Amniotic stem cell (primary cell): ENCODE measurements at places on chromosomes 3 and 15.
A peak's percentile ranks its signal among the peaks of the same experiment; 100 is the strongest.

DNA sequence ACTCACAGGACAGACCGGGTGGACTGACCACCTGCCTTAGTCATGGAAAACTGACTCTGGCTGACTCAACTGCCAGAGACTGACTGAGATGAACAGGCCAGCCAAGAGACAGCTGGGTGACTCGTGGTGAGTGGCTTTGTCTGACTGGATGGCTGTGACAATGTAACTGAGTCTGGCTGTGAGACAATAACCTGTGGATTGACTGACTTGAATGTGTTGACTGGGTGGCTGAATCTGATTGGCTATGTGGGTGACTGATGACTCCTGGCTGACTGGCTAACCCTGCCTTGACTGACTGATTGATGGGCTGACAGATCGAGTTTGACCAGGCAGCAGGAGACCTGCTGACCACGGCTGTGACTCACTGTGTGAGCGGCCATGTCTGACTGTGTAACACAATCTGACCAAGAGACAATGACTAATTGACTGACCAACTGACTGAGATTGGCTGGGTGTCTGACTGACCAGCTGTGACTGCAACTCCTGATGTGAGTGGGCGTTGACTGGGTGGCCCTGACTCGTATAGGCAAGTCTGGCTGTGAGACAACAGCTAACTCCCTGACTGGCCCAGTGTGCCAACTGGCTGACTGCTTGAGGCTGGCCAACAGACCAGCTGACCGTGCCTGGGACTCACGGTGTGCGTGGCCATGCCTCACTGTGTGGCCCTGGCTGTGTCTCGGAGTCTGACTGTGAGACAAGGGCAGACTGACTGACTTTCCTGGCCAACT lies 509.1 kb downstream of the SHQ1 start:
- peak; percentile 50 for DNase-seq

- no peak for DNase-seq
Measured at GRCh38 chr3:186385856-186386602, 24.0 kb upstream of the DGKG start.

GRCh38 chr3:33717616-33717865 lies 513 bp downstream of the CLASP2 start:
- no peak for DNase-seq

DNA sequence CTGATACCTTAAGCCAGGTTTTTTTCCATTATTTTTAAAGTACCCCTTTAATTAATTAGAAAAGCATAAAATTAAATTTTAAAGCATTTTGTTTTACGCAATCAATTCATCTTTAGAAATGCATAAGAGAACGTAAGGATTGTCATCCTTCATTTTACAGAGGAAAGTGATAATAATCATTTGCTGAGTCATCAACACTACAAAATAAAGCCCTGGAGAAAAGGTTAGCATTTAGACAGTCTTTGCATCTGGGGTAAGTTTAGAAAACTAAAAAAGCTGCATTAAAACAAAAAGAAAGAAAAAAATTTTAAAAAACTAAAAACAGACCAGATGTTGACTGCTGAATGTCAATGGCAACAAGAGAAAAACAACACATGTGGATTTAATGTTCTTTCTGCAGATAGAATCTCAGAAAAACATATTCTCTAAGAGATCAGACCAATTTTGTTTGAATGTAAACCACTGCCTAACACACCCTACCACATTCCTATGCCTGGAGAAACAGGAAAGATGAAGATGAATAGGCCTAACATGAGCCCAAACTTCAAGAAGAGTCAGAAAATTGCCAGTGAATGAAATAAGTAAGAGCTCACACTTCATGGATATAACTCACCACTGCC lies 59.9 kb downstream of the SUCNR1 start:
- DNase-seq = no peak

DNA sequence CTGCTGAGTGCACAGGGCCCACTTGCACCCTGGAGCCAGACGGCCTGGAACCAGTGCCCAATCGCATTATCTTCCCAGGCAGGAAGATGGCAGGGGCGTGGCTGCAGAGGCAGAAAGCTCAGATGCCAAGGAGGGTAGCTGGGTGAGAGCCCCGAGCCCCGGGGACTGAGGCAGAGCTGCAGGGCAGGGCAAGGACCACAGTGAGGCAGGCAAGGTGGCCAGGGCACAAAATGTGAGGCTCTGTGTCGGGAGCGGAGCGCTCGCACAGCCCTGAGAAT lies 1.6 kb upstream of the CCDC33 start:
- no peak for DNase-seq

DNA sequence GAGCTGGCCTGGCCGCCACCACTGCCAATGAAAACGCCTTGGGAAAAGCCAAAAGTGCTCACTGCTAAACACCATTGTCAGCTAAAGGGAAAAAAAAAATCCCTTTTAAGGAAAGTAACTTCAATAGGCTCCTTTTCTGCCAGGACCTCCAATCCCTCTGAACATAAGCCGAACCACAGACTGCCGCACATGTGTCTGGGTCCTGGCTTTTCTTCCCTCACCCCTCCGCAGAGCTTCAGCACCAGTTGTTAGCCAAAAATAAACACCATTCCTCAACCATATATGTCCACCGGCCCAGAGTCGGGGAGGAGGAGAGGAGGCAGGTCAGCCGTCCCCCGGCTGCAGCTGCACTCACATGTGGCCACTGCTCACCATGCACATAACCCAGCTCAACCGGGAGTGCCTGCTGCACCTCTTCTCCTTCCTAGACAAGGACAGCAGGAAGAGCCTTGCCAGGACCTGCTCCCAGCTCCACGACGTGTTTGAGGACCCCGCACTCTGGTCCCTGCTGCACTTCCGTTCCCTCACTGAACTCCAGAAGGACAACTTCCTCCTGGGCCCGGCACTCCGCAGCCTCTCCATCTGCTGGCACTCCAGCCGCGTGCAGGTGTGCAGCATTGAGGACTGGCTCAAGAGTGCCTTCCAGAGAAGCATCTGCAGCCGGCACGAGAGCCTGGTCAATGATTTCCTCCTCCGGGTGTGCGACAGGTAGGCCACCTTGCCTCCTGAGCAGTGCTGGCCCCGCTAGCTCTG lies at the start of gene FBXL22:
TSS of gene FBXL22 (plus strand) at position 350 of the 753 bp plus-strand sequence. CDS start at position 356, 6 bp downstream.
- no peak for DNase-seq

- no peak for DNase-seq
Measured at GRCh38 chr3:177946497-177946896, 589.7 kb upstream of the KCNMB2 start.

- no peak for DNase-seq
Measured at GRCh38 chr3:163722405-163722804, 1355.9 kb downstream of the SI start.

- DNase-seq = no peak
Measured at GRCh38 chr3:122784436-122784835, 9.2 kb downstream of the HSPBAP1 start.

DNA sequence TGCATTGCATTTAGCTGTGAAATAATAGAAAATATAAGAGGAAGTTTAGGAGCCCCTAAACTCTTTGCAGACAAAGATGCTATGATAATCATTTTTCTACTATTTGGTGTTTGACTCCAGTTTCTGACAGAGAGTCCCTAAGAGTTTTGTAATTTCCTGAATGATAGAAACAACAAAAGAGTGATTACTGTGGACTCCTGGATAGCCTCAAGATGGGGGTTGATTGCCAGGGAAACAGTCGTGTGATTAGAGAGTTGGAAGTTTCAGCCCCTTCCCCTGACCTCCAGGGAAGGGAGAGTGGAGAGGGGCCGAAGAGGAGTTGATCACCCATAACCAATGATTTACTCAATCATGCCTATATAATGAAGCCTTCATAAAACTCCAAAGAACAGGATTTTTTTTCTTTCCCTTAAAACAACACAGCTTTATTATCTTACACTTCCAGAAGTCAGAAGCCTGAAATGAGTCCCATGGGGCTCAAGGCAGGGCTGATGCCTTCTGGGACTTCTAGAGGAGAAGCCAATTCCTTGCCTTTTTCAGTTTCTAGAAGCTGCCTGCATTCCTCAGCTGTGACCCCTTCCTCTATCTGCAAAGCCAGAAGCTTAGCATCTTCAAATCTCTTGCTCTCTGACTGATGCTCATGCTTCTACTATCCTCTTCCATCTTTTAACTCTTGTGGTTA lies 292.3 kb upstream of the ZPLD1 start:
- DNase-seq = no peak

- DNase-seq = no peak
Measured at GRCh38 chr3:174061162-174061561, 663.6 kb downstream of the NLGN1 start.

DNA sequence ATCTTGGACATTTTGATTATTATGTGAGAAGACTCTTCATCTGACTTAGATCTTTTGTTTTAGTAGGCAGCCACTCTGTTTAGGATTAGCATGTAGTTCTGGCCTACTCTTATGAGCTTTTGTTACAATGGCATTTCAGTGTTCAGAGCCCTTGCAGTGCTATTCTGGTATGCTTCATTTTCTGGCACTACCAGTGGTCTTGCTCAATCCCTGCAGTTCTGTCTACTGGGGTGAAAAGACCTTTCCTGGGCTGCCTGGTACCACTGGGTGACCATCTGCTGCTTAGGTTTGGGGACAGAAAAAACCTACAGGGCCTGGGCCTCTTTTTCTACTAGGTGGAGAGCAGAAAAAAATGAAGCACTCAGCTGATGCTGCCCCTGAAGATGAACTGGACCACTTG lies 42.5 kb downstream of the IL16 start:
- no peak for DNase-seq

DNA sequence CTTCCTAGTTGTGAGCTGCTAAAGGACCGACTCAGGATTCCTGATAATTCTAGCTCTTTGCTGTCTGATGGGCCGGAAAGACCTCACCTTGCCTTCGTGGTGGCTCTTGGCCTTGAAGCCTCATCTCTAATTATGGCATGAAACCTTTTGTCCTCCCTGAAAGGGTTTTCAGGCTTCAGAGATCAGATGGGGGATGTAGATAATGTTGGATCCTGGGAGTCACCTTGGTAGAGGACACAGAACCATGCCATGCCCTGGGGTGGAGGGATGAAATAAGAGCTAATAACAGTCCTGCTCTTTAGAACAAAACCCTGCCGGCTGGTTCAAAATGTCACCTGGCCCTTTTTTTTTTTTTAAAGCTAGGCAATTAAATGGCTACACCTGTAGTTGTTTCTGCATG lies 50.8 kb upstream of the SYN2 start:
- no peak for DNase-seq

- no peak for DNase-seq
Measured at GRCh38 chr15:37524601-37525000, 409.8 kb upstream of the TMCO5A start.

DNA sequence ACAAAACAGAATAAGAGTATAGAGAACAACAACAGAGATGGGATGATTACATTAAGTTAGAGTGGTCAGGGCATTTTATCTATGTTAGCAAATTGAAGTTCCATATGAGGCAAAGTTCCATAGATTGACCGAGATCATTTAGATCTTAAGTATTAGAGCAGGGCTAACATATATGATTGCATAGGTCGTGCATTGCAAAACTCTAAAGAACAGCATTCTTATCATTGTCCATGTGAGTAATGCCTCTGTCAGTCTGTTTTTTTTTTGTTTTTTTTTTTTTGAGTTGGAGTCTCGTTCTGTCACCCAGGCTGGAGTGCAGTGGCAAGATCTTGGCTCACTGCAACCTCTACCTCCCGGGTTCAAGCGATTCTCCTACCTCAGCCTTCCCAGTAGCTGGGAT lies 341.7 kb upstream of the KCNH8 start:
- DNase-seq = no peak

- no peak for DNase-seq
Measured at GRCh38 chr3:182925944-182926337, 54.4 kb downstream of the DCUN1D1 start.

- DNase-seq = no peak
Measured at GRCh38 chr15:38789566-38789965, 225.0 kb upstream of the RASGRP1 start.
